ENCODE measurements at places on chromosomes 3 and 15.

DNA sequence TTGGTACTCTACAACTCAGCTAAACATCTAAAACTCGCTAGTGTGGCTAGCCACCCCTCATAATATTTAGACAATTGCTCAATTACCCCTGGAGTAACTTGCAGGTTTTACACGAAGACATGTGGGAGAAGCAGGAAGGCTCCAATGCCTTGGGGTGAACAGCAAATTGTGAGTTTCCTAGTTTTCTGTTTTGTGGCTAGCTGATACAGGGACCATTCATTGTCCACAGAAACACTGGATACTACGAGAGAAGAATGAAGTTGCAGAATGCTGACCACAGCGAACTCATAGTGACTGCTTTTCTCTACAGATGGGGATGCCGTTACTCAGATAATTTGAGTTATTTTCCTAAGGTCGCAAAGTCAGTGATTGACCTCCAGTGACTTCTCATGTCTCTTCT is 212.9 kb downstream of the P3H2 start:
- peak; percentile 6 for DNase-seq

- DNase-seq: no peak
Measured at GRCh38 chr3:124297062-124297980, 305.4 kb upstream of the ROPN1 start.

DNA sequence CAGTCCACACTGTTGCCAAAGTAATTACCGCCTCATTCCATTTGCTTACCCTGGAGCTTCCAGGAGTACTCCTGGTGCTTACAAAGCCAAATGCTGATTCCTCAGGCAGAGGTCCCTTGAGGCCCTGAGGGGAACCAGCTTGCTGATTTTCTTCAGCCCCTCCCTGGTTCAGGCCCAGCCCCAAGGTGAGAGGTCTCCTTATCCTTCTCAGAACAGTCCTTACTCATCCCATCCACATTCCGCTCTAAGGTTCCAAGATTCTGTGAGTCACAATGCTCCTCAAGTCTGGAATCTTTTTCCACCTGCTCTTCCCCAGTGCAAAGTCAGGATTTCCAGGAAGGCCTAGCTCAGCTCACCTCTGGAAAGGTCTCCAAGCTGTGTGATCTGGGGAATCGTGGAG is 1.8 kb upstream of the ATP10A start:
- no peak for DNase-seq

DNA sequence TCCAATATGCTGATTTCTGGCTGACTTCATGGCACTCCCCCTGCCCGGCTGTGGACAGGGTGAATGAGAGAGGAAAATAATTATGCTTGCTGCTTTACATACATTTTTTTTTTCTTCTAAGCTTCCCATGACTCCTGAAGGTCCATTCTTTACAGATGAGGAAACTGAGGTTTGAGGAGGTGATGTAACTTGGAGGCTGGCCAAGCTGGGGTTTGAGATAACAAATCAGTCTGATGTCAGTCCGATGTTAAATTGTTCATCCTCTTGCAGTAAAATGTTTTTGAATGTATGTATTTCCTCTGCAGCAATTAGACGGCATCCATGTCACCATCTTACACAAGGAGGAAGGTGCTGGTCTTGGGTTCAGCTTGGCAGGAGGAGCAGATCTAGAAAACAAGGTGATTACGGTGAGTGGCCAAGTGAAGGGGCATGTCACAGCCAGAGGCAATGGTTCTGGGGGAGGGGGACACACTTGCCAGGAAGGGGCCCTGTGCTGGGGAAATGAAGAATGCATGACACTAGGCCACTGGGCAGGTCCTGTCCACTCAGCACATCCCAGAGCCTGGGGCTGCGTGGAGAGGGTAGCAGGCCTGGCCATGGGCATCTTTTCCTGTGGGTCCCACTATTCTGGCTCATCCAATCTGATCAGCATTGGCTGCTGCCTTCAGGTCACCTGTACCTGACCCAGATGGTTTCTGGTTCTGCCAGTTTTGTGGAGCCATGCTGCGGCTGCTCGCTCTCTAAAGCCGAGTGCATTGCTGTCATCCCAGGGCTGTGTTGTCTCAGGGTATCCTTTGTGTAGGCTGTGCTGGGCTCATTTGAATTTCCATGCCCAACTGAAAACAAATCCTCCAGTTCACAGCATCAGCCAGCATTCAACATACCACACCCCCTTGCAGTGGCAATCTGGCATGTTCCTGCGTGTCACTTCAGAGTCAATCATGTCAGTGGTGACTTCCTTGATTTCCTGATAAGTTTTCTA is 20.4 kb downstream of the STARD5 start:
- no peak for DNase-seq

DNA sequence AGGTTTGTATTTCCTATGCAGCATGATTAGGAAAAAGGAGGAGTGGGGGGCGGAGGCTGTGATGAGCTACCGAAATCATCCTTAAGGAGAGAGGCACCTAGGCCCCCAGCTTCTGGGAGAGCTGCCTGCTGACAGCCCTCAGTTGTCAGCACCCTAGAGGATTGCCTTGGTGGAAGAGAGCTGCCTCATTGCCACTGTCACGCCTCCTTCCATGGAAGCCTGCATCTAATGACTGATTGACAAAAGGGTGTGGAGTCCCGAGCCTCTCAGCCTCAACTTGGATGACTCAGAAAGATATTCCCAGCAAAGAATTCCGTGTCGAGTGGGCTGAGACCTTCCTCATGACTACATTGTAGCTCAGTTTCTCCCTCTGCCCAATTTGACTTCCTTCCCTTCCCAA is 320.4 kb upstream of the PROK2 start:
- DNase-seq: no peak

DNA sequence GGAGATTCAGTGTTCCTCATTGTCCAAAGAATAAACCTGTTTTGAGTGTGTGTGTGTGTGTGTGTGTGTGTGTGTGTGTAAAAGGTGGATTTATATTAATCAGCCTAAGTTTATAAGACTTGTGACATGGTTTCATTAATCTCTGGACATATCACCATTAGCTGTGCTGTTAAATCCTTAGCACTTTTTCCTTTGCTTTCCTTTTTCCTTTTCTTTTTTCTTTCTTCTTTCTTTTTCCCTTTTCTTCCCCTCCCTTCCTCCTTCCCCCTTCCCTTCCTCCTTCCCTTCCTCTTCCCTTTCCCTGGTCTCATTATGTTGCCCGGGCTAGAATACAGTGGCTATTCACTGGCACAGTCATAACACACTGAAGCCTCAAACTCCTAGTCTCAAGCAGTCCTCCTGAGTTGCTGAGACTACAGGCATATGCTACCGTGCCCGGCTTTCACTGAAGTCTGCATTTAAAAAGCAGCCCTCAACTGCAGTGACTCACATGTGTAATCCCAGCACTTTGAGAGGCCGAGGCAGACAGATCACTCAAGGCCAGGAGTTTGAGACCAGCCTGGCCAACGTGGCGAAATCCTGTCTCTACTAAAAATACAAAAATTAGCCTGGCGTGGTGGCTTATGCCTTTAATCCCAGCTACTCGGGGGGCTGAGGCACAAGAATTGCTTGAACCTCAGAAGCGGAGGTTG is 28.6 kb upstream of the ITPKA start:
- DNase-seq: no peak

GRCh38 chr3:36433511-36433910 is 53.2 kb downstream of the STAC start:
- no peak for DNase-seq

- no peak for DNase-seq
Measured at GRCh38 chr3:129718201-129718600, 111.7 kb upstream of the PLXND1 start.

- DNase-seq: peak; percentile 38
Measured at GRCh38 chr3:23202921-23203707, at the start of gene UBE2E2. TSS of gene UBE2E2 (plus strand) at chr3:23203327.

DNA sequence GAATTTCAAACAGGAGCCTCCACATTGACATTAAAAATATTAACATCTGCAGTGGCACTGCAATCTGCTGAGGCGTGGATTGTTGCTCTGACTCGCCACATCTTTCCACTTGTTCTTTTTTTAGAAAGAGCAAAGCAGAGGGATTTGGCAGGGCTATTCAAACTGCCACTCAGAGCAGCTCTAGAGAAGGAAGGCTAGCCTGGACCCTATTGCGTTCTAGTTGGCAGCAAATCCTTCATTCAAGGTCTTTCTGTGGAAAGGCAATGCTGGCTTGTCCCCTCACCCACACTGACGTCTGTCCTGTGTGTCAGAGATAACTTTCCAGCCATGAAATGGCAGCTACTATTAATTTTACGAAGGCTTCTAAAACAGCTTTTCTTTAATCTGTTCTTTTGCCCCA is 483.2 kb upstream of the SGO1 start:
- DNase-seq: peak; percentile 39

DNA sequence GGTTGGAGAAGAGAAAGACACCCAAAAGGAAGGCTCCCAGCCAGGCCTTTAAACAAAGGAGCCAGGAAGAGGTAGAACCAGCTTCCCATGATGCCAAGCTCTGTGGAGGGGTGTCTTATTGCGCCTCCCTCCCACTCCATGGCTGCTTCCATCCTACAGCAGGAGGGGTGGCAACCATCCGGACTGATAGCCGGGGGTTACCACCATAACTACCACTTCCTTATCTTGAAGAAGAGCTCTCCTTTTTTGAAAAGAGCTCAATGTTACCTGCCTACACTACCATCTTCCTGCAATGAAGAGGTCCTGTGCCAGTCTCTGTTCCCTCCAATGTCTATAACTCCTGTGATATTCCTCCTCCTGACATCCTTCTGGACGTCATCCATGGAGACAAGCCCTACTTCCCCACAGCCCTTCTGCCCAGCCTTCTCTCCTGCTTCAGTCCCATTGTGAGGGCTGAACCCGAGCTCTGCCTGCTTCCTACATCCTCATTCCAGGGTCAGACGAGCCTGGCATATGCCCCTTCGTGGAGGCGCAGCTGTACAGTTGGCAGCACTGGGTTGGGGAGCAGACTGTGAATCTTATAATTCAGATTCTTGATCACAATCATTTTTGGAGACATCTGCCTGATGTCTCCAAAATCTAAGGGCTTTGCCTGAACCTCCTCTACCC is 8.5 kb downstream of the CCDC9B start:
- DNase-seq: no peak

- no peak for DNase-seq
Measured at GRCh38 chr3:178680489-178680888, 144.3 kb downstream of the KCNMB2 start.

- DNase-seq: no peak
Measured at GRCh38 chr3:123153125-123154019, 48.4 kb upstream of the SEC22A start.

GRCh38 chr15:75920079-75920478 is 16.4 kb downstream of the FBXO22 start:
- DNase-seq: no peak

- DNase-seq: no peak
Measured at GRCh38 chr15:59791755-59792154, 102.6 kb upstream of the BNIP2 start.

- peak; percentile 30 for DNase-seq
Measured at GRCh38 chr3:71916747-71917369, 131.9 kb upstream of the PROK2 start.

DNA sequence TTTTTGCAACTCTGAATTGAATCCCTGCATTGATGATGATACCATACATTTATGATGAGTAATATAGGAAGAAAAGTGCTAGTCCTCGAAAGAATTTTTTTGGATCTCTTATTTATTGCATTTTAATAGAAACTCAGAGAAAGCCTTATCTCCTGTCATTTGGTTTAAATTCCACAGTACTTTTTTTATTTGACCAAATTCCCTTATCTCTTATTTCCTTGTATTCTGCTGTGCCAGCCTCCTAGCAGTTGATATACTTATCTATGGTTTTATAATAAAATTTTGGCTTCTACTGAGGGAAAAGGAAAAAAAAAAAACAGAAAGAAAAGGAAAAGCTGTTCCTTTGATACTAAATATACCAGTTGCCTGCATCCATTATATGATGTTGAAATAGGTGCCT is 535.1 kb upstream of the NR2F2 start:
- DNase-seq: peak; percentile 62

GRCh38 chr3:88986834-88987233 is 120.6 kb upstream of the EPHA3 start:
- DNase-seq: peak; percentile 68

GRCh38 chr3:61110576-61110975 is 140.7 kb downstream of the FHIT start:
- DNase-seq: no peak

DNA sequence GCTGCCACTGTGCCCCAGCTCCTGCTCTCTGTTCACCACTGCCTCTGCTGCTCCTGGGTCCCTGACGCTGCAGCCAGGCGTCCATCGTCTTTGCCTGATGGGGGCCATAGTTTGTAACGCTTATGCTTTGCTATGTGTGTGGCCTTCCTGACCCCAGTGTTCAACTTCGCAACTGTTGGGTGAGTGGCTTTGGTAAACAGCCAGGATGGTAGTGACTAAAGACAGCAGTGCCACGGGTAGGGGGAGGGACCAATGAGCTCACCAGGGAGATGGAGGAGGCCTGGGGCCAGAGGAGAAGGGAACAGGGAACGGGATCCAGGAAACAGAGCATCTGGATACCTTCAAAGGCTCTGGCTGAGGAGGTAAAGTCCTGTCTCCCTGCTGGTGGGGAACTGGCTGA is 75.9 kb upstream of the ALDH1L1 start:
- no peak for DNase-seq

- peak; percentile 64 for DNase-seq
Measured at GRCh38 chr3:169760479-169760878, 4.4 kb downstream of the TERC start.

GRCh38 chr3:168991803-168992202 is 671.7 kb downstream of the MECOM start:
- DNase-seq: no peak

GRCh38 chr15:73944161-73945129 is 18.2 kb downstream of the LOXL1 start:
- DNase-seq: peak; percentile 33

GRCh38 chr3:39122813-39123212 is 15.3 kb downstream of the TTC21A start:
- no peak for DNase-seq

DNA sequence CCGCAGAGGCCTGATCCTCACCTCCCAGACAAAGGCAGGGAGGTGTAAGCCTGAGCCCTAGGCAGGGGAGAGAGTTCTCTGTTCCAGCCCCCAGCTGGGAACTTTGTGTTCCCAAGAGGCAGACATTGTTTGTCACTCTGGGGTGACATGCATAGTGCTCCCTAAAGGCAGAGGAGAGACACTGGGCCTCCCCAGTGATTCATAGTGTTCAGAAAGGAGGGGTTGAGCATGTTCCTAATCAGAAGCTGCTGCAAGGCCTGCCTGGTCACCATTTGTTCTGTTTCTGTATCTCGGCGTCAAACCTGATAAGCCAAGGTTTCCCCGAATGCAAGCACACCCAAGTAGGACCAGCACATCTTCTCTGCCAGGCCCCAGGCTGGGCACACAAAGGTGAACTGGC is 24.0 kb upstream of the SLC6A6 start:
- DNase-seq: no peak

- no peak for DNase-seq
Measured at GRCh38 chr3:88467191-88467590, 317.4 kb downstream of the C3orf38 start.

All from NCI-H226 (cell line).